ENCODE measurements at places on chromosomes 13 and 19.

- no peak for DNase-seq
Observed at GRCh38 chr19:13149628-13150186, 468 bp downstream of the STX10 start.

GRCh38 chr13:85657942-85658341, 141.3 kb downstream of the SLITRK6 start:
- peak; percentile 26 for DNase-seq

GRCh38 chr13:101289764-101290163, 126.5 kb downstream of the NALCN start:
- DNase-seq: peak; percentile 85

DNA sequence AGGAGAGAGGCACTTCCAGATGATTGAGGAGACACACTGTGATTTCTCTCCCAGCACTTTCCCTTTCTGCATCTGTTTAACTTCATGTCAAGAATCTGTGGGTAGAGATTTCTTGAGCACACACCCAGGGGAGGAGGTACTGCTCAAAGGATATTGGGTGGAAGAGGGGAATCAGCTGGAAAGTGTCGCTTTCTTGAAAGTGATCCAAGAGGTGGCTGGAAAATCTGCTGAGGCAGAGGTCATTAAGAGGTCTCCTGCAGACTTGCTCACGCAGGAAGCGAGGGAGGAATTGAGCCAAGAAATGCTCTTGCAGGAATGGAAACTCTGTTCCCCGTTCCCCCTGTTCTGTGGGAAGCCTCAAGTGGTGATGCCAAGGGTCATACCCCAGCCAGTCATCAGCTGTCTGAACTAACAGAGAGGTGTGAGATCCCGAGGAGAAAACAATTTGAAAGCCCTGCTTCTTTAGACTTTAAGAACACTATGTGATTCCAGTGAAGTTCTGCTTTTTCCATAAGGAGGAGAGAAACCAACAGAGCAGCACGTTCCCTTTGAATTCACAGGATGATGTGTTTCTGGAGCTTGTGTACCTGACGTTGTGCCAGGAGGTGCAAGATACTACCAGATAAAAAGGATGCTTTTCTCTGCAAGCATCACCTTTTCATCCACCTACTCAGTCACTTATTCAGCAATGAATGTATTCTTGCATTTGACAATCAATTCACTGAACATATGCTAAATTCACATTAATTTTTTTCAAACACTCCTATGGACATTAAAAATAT, 163.4 kb upstream of the GPR12 start:
- no peak for DNase-seq

GRCh38 chr19:30898353-30899103, 450.7 kb downstream of the TSHZ3 start:
- no peak for DNase-seq

DNA sequence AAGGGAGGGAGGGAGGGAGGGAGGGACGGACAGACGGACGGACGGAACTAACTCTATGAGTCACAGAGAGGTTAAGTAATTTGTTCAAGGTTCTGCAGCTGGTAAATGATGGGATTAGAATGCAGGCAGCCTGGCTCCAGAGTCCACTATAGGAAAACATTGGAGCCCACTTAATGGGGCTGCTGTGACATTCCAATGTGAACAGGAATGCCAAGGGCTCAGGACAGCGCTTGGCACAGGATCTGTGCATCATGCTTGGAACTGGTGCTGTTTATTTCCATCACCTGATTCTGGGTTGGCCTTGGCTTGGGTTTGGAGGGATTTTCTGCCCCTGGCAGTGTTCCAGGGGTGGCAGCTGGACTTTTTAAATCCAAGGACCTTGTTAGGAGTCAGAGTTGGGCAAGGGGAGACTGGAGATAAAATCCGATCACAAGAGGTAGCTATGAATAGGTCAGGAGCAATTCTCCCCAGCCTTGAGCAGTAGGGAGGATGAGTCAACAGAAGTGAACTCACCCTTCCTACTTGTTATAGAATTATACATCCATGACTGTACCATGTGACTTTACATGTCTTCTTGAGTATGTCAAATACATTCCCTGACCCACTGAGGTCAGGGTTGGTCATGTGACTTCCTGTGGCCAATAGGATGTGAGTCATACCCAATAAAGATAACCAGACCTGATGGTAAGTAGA, 7.8 kb upstream of the HIF3A start:
- DNase-seq: no peak

- no peak for DNase-seq
Observed at GRCh38 chr19:13207846-13208671, 57.8 kb downstream of the IER2 start.

GRCh38 chr13:75530549-75530961, 7.1 kb downstream of the COMMD6 start:
- no peak for DNase-seq

GRCh38 chr13:49298416-49298815, 50.7 kb downstream of the CDADC1 start:
- DNase-seq: no peak

- DNase-seq: no peak
Observed at GRCh38 chr19:38648769-38649304, 1.4 kb downstream of the ACTN4 start.

DNA sequence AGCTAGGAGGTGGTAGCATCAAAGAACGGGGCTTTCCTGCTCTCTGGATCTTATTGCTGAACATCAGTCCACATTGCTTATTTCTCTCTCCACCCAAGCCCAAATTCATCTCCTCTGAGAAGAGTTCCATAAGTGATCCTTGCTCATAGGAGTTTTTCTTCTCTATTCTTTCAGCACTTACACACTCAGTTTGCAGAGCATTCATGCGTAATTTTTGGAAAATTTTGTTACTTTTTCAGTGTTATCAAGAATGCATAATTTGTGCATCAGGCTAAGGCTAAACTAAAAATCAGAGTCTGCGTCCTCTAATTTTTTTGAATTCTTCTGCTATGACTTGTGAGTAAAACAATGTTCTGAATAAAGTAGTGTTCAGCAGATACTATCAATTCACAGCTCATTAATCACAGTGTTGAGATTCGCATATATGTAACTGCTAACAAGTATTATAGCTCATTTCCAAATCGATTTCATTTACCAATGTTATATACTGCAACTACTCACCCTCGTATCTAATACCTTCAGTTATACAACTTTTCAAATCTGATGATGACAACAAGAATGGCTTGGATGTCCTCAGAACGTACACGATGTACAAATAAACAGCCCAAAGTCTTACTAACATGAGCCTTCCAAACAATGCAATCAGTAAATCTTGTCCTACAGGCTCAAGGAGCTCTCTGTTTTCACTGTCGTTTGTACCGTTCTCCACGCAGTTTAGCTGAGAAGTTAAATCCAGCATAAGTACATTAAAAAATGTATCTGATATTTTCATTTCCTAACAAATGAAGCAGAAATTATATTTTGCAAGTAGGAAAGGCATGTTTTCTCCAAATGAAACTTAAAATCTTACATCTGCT, 36.4 kb upstream of the STARD13 start:
- no peak for DNase-seq

DNA sequence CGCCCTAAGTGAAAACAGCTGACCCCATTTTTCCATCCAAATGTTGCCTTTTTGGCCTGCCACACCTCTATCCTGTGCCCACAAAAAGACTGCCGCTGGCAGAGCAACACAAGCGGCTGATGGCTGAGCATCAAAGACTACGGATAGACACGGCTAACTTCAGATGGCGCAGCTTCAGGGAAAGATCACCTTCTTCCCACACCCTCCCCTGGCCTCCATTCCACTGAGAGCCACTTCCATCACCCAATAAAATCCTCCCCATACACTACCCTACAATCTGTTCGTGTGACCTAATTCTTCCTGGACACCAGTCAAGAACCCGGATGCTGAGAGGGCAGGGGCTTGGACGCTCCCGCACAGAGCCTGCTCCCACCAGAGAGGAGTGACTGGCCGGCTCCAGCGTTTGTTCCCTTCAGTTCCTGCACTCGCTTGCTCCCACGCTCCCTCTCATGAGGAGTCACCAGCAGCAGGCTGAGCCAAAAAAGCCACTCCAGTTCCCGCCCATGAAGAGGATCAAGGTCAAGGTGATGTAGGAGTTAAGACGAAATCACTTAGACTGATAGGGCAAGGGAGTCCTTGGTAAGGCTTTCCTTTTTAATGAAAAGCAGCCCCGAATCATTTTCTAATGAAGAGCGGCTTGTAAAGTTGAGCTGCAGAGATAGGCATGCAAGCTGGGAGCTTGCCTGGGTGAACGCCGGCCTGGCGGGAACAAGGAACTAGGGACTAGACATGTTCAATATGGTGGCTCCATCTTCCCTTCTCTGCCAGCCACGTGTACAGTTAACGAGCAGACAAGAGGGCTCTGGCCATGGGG, 35.7 kb downstream of the TSKS start:
- no peak for DNase-seq

DNA sequence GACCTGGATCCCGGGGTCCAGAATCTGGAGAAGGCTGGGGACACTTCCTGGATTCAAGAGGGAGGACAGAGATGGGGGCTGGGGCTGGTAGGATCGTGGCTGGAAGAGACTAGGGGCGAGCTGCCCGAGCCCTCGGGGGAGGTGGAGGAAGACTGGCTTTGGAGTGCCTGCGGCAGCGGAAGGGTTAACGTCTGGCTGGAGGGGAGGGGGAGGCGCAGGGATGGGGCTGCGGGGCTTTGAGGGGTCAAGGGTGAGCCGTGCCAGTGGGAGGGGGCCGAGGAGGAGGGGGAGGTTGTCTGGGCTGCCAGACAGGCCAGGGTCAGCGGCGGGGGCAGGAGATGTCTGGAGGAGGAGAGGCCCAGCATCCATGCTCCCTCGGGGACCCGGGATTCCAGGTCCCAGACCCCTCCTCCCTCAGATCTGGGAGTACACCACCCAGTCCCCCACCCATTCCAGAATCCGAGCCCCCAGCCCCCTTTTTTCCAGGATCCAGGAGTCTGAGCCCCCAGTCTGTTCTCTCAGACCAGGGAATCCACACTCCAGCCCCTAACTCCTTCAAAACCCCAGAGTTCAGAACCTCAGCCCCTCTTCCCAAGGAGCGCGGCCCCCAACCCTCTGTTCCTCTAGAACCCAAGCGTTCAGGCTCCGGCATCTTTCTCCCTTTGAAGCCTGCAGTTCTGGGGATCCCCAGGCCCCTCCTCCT, 3.2 kb upstream of the SPACA6 start:
- DNase-seq: no peak

DNA sequence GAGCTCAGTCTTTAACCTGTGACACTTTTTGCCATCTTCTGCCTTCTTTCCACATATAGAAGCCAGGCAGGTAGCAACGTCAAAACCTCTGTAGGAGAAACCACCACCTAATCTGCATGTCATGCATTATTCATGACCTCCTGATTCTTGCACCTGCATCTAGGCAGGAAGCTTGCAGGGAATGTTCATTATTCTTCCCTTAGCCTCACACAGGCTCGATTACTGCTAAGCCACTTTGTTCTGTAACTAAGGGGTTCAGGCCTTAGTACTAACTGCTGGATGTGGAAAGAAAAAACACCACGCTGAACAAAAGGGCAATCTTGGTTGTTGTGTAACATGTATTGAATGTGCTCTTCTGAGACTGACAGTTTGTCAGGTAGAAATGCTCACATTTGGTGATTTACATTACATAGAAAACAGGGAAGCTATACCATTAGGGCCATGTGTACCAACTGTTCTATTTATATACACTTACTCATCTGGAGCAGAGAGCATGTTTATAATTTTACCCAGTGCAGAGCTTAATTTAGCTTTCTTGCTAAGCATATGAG, 366.9 kb downstream of the KLF12 start:
- peak; percentile 41 for DNase-seq

Measured in DMS153 (cell line).